ENCODE measurements at places on chromosomes 16 and 17. TPM values are rescaled to one million over a fixed set of nuclear protein-coding genes. Genes with fewer than 3 reads are reported as not detected.

DDX19B gene
- 34.1 TPM for total RNA-seq

PLEKHM1 gene
- 66.1 TPM for total RNA-seq

NUDT7 gene
- total RNA-seq, result 8.6 TPM

DNA sequence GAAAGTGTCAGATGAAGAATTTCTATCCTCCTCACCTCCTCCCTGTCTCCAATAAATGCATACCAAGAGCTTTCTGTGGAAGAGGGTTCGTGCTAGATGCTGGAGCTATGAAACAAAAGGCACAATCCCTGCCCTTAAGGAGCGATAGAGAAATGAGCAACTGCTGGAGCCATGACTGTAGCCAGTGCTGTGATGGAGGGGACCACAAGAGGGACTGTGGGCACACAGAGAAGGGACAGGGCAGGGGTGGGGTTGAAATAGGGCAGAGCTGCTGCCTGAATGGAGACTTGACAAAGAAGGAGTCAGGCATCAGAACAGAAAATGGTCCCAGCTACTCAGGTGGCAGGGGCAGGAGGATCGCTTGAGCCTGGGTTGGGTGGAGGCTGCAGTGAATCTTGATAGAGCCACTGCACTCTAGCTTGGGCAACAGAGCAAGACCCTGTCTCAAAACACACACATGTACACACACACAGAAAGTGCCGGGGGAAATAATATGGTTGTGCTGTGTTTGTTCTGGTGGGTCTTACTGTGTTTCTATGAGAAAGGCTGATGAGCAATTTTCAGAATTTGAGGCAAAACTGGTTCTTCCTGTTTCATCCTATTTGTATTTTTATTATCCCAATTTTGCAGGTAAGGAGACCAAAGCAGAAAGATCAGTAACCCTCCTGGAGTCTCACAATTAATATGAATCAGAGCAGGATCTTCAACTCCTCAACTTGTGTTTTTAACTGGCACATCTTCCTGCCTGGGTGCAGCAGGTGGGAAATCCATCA is 16.5 kb downstream of the TMEM98 start:
- no peak overlapping the region for H3K4me3 ChIP-seq
- no peak overlapping the region for H3K27ac ChIP-seq

DNA sequence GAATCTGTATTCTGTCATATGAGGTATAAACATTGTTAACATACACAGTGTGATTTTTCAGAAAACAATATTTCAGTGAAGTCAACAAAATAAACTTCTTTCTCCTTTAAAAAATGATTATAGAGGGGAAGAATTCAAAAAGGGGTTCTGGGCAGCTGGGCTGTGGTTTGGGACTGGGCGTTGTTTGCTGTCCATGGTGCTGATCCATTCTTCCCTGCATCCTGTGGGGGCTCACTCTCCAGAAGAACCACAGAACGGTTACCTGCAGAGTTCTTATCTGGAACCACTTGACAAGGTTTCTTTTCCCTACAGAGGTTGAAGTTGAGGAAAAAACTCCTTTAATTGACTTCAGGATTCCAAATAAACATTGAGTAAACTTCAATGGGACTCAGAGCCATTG is 1091.0 kb downstream of the CDH8 start:
- no peak overlapping the region for H3K27ac ChIP-seq
- H3K4me3 ChIP-seq, result no peak overlapping the region
- no peaks in the 10 kb centered on the region for H3K4me1 ChIP-seq
- H3K36me3 ChIP-seq, result no peaks in the 10 kb centered on the region
- no peak for DNase-seq

DNA sequence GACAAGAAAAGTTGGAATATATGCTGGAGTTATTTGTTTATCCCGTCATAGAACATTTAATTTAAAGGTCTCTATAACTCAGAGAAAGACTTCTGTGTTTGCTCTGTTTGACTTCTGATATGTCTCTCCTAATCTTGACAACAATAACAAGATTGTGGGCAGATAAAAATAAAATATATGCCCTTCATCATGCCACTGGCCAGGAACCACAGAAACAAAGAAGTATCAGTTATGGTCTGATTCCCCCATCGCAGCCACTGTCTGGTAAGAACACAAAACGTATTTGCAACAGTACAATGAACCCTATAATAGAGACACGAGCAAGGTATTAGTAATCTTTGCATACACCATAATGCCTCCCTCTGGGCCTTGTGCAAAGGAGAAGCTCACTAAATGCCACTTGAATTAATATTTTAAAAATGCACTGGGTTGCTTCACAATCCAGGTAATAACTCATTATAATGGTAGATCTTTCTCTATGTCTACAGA is 1498.3 kb downstream of the CDH11 start:
- H3K36me3 ChIP-seq, result no peaks in the 10 kb centered on the region

DNA sequence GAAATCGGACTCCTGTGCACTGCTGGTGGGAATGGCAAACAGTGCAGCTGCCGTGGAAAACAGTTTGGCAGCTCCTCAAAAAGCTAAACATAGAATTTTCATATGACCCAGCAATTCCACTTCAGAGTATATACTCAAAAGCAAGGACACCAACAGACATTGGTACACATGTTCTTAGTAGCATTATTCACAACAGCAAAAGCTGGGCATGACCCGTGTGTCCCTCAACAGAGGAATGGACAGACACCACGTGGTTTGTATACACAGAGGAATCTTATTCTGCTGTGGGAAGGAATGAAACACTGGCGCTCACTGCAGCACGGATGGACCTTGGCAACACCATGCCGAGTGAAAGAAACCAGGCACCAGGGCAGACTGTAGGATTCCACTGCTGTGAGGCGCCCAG is 16.0 kb downstream of the NPTX1 start:
- no peak overlapping the region for H3K27ac ChIP-seq
- peaks cover 18% of the 10 kb centered on the region for H3K4me1 ChIP-seq
- peaks cover 22% of the 10 kb centered on the region for H3K27me3 ChIP-seq
- H3K36me3 ChIP-seq, result no peaks in the 10 kb centered on the region

- no peak overlapping the region for H3K27ac ChIP-seq
- DNase-seq, result no peak
- no peaks in the 10 kb centered on the region for H3K27me3 ChIP-seq
- no peaks in the 10 kb centered on the region for H3K4me1 ChIP-seq
Observed at GRCh38 chr16:73846356-73846755, 450.3 kb upstream of the PSMD7 start.

- DNase-seq, result no peak
- H3K4me1 ChIP-seq, result no peaks in the 10 kb centered on the region
- no peak overlapping the region for H3K4me3 ChIP-seq
- no peaks in the 10 kb centered on the region for H3K27me3 ChIP-seq
- H3K36me3 ChIP-seq, result no peaks in the 10 kb centered on the region
- H3K27ac ChIP-seq, result peak overlapping the region; percentile 58
Observed at GRCh38 chr17:3475251-3475685, 529 bp upstream of the ASPA start.

All from spleen (tissue), 13 donors.